ENCODE measurements at places on chromosomes 12 and 14. TPM values are rescaled to one million over a fixed set of nuclear protein-coding genes. Genes with fewer than 3 reads are reported as not detected.

Gene SCNN1A
- 17.0 TPM for total RNA-seq

Gene BMP4
- total RNA-seq: 21.6 TPM

Gene RAD51AP1
- 1.9 TPM for total RNA-seq

Gene TECPR2
- 26.1 TPM for total RNA-seq

Gene PLEKHG7
- total RNA-seq: 0.20 TPM

Gene FOXN4
- not detected for total RNA-seq

Gene ALG10B
- 10.4 TPM for total RNA-seq

Gene FIGNL2
- total RNA-seq: 0.50 TPM

Gene MFAP5
- 0.35 TPM for total RNA-seq

Gene CLEC1A
- 2.5 TPM for total RNA-seq

Gene TBX5
- total RNA-seq: not detected

Gene FAM222A
- 8.6 TPM for total RNA-seq

Gene OR11H7
- total RNA-seq: not detected

Gene ZNF891
- 4.9 TPM for total RNA-seq

Gene OTX2
- not detected for total RNA-seq

Gene LRRC74A
- total RNA-seq: not detected

Gene NRL
- total RNA-seq: 4.1 TPM

Gene AMIGO2
- total RNA-seq: 65.5 TPM

Gene COX14
- 68.6 TPM for total RNA-seq

Gene RBM25
- 72.5 TPM for total RNA-seq

Gene HOXC4
- 18.0 TPM for total RNA-seq

Gene IKZF4
- 29.2 TPM for total RNA-seq

Gene NYNRIN
- total RNA-seq: 54.6 TPM

Gene PPP1CC
- 143 TPM for total RNA-seq

Gene DAO
- total RNA-seq: not detected

Gene C1S
- 665 TPM for total RNA-seq

Gene NOVA1
- 6.2 TPM for total RNA-seq

Gene DPY19L2
- total RNA-seq: 23.2 TPM

Gene KLRB1
- total RNA-seq: not detected

Gene ADAM21
- total RNA-seq: not detected

Gene CPNE6
- not detected for total RNA-seq

Gene CACNA1C
- total RNA-seq: 3.7 TPM

Gene SDR9C7
- 0.25 TPM for total RNA-seq

Gene CD163L1
- total RNA-seq: 0.32 TPM

Gene ADAM20
- total RNA-seq: 1.3 TPM

Gene EFS
- total RNA-seq: 40.8 TPM

Gene STAB2
- 2.3 TPM for total RNA-seq

Data from ovary (tissue), 10 donors.